Activated naive CD4-positive, alpha-beta T cell treated with anti-CD3 and anti-CD28 coated beads, Interleukin-2, amount 50 U/mL, for 72 hours (primary cell): ENCODE measurements at places on chromosomes 7 and 10.

DNA sequence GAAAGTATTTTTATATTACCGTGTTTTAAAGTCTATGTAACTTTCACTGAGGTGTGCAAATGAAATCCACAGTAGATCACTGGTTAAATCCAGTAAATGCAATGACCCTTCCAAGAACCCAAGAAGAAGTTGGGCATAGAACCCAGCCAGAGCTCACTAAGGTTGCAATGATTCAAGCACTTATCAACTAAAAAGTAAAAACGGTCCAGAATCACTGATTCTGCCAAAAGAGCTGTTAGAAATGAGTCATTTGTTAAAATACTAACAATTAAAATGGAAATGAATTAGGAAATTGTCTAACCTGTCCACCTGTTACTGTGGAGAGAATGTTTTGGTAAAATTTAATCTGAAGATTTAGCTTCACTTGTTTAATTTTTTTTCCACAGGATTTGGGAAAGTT, 74.4 kb downstream of the ANK3 start:
- no peak for DNase-seq

- no peak for DNase-seq
Measured at GRCh38 chr10:70761031-70761601, 24.1 kb downstream of the TBATA start.

GRCh38 chr10:63666836-63667383, 145.7 kb downstream of the REEP3 start:
- DNase-seq = no peak

DNA sequence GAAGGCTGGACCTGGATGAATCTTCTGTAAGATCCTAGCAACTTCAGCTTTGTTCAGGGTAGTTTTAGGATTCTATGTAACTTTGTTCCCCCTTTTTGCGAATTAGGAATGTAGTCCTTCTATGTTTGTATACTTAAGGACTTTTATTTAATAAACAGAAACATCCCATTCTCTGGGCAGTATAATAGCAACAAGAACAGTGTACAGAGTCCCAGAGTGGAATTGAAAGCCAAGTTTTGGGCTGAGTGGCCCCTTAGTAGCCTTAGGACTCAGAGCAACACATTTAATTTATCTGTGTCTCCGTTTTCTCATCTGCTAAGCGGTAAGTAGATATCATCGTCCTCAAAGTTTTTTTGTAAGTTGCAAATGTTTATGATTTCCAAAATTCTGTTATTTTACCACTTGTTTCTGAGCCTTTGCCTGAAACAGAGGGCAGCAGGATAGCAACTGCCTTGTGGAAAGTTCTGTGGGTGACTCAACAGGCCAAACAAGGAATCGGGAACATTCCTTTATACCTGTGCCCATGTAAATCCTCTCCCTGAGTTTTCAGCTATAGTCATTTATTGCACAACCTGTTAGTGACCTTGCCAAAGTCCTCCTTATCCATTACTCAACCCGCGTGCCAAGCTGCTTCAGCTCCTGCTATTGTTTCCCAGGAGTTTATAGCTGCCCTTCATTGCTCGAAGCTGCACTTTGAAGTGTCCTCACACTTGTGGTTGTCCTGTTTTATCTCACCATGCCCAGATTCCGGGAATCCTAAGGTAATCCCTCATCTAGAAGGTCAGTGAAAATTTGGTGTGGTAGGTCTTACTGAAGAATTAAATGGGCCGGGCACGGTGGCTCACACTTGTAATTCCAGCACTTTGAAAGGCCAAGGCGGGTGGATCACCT, 199.1 kb upstream of the AHR start:
- no peak for DNase-seq

GRCh38 chr7:25893436-25893835, 258.6 kb upstream of the NFE2L3 start:
- DNase-seq = no peak

DNA sequence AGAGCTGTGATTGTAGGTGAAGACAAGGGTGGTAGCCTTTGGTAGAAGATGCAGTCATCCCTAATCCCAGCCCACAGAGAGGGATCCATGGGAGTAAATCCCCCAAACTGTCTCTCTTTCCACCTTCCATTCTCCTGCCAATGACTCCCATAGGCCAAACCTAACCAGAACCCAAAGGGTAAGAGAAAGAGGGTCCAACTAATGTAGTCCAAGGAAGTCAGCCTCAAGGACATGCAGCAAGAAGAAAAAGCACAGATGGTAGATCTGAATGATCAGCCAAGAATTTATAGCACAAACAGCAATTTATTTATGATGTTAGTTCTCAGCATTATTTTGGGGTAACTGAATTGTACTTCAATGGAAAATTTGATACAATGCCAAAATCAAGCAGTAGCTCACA, 87.7 kb downstream of the ST8SIA6 start:
- DNase-seq = no peak
